ENCODE measurements at places on chromosomes 16 and 17.

DNA sequence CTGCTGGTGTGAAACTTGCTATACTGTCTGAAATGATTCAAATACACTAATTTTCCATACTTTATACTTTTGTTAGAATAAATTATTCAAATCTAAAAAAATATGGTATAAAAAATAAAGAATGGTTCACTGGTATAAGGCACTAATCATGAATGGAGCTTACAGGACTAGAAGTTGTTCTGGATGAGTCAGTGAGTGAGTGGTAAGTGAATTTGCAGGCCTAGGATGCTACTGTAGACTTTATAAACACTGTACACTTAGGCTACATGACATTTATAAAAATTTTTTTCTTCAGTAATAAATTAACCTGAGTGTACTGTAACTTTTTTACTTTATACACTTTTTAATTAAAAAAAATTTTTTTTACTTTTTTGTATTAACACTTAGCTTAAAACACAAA, 95.5 kb downstream of the MAP2K4 start:
- DNase-seq = no peak

DNA sequence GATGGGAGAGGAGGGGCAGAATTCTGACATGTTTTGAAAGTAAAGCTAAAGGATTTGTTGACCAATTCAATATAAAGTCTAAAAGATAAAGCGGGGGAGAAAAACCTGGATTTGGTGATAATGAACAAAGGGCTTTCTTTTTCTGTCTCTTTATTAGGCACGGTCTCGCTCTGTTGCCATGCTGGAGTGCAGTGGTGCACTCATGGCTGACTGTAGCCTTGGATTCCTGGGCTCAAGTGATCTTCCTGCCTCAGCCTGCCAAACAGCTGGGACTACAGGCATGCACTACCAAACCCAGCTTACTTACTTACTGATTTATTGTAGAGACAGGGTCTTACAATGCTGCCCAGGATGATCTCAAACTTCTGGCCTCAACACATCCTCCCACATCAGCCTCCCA, 7.5 kb downstream of the CDR2 start:
- DNase-seq = no peak

DNA sequence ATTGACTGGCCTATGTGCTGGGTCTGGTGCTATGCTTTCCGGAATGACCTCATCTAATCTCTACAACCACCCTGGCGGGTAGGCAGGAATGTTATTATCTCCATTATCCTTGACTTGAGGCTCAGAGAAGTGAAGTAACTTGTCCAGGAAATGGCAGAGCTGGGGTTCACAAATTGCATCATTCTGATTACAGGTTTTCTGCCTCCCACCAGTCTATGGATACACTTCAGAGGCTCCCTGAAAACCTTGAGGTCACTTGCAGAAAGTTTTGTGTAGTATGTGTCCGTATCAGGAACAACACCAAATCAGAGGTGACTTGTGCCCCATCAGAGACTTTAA, 19.1 kb downstream of the NOD2 start:
- DNase-seq = no peak

DNA sequence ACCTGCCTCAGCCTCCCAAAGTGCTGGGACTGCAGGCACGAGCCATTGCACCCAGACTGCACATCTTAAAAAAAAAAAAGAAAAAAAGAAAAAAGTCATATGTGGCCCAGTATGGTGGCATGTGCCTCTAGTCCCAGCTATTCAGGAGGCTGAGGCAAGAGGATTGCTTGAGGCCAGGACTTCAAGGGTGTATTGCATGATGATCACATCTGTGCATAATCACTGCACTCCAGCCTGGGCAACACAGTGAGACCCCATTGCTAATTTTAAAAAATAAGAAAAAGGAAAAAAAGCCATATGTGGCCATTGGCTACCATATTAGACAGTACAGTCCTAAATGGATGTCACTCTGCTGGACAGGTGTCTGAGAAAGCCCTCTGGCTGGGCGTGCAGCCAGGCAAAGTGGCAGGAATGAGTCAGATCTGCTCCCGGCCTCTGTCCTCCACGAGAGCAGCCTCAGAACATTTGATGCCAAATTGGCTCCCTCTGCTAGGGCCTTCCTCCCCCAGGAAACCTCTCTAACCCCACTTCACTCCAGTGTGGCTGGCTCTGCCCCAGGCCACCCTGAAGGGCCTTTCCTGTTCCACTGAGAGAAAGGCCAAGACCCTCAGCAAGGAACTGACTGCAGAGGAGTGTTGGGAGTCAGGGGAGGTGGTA, 14.7 kb downstream of the CA7 start:
- no peak for DNase-seq

- DNase-seq = no peak
Observed at GRCh38 chr17:16287563-16288027, 65.7 kb downstream of the CENPV start.

GRCh38 chr16:66984892-66985311, 3.5 kb upstream of the CES4A start:
- DNase-seq = peak; percentile 53

- DNase-seq = peak; percentile 35
Observed at GRCh38 chr17:78865682-78866390, 25.2 kb upstream of the USP36 start.

- DNase-seq = no peak
Observed at GRCh38 chr17:7215652-7216180, 3.9 kb downstream of the DLG4 start.

DNA sequence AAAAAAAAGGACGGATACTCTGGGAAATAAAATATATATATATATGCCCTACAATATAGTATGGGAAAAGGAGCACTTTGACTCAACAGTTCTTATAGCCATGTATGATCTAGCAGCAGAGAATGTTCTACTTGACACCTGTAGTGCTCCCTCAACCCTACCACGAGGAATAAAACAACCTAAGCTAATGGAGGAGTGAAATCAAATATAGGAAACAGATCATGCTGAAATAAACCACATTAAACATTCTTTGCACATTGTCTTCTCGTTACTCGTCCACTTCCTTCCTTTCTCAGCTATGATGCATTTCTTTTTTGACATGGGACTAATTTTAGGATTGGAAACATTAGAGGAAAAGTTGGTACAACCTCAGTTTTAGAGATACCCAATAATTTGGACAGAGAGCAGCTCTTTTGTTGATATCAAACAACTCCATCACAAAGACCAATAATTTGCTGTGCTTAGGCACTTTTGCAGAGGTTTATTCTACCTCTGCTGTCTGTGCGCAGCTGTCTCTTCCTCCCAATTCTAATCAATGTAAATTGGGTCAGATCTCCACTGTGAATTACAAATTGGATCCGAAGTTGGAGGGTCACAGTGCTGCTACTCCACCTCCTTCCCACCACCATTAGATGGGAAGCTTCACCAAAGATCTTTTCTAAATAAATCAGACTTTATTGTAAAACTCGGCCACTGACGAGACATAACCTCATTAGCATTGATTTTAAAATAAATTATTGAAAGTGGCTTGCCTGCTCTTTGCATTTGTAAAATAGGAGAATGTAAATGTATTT, 65.8 kb downstream of the SNX11 start:
- DNase-seq = no peak

DNA sequence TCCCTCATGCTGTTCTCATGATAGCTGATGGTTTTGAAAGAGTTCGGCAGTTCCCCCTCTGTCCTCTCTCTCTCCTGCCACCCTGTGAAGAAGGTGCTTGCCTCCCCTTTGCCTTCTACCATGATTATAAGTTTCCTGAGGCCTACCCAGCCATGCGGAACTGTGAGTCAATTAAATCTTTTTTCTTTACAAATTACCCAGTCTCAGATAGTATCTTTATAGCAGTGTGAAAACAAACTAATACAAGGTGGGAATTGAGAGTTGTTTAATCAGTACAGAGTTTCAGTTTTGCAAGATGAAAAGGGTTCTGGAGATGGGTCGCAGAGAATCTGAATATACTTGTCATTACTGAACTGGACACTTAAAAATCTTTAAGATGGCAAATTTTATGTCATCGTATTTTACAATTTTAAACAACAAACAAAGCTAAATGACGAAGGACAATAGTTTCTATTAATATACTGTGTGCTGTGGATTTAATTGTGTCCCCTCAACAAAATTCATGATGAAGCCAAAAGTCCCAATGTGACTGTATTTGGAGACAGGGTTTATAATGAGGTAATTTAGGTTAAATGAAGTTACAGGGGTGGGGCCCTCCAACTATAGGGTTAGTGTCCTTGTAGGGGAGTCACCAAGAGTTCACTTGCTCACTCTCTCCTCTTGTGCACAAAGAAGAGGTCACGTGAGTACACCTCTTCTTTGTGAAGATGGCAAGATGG, 4.4 kb downstream of the MT3 start:
- DNase-seq = no peak

DNA sequence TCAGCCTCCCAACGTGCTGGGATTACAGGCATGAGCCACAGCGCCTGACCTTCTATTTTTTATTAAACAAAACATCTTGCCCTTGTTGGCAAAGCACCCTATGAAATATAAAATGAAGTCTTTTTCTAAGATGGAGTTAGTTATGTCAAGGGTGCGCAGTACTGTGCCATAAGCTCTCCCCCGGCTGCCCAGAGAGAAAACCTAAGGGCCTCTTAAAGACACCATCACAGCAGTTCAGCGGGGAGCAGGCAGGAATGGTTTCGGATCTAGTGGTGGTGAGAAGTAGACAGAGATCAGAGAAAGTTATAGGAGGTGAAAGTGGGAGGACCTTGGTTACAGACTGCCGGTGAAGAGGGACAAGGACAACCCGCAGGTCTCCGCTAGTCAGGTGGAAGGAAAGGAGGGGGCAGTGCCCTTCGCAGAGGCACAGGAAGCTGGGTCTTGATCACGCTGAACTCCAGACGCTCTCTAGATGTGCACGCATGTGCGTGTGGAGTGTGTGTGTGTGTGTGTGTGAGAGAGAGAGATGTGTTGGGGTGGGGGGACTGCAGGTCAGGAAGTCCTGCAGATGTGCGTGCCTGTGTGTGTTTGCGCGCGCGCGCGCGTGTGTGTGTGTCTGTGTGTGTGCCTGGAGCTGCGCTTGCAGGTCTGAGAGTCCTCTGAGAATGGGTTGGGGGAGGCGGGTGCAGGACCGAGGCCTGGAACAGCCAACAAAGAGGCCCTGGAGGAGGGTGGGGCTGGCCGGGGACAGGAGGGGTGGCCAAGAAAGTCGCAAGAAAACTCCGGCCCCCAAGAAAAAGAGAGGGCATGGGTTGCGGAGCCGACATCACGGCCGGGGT, 748 bp upstream of the CMTM3 start:
- DNase-seq = peak; percentile 52

DNA sequence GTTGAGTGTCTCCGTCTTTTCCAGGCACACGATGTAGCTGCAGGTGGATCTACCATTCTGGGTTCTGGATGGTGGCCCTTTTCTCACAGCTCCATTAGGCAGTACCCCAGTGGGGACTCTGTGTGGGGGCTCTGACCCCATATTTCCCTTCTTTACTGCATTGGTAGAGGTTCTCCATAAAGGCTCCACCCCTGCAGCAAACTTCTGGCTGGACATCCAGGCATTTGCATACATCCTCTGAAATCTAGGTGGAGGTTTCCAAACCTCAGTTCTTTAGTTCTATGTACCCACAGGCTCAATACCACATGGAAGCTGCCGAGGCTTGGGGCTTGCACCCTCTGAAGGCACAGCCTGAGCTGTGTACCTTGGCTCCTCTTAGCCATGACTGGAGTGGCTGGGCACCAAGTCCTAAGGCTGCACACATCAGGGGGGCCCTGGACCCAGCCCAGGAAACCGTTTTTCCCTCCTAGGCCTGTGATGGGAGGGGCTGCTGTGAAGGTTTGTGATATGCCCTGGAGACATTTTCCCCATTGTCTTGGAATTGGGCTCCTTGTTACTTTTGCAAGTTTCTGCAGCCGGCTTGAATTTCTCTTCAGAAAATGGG, 14.0 kb downstream of the ABCC1 start:
- DNase-seq = no peak

- peak; percentile 71 for DNase-seq
Observed at GRCh38 chr17:7329997-7330637, 982 bp upstream of the NEURL4 start.

DNA sequence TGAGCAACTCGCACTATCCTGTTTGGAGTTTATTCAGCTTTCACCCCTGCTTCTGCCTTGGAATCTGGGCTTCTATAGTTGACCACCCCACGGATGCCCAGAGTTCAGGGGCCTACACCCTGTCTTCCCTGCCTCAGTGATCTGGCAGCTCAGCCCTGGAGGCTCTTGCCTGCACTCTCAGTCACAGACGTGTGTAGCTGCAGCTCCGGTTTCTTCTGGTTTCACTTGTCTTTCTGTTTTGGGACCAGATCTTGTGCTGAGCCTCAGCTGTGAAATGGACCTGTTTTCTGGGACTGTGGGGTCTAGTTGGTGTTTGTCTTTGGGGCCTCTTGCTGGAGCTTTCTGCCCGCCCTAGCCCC, 5.8 kb downstream of the GPT2 start:
- DNase-seq = no peak

- no peak for DNase-seq
Observed at GRCh38 chr16:76389126-76389525, 111.9 kb downstream of the CNTNAP4 start.

GRCh38 chr17:11356371-11356770, 115.4 kb downstream of the SHISA6 start:
- no peak for DNase-seq

DNA sequence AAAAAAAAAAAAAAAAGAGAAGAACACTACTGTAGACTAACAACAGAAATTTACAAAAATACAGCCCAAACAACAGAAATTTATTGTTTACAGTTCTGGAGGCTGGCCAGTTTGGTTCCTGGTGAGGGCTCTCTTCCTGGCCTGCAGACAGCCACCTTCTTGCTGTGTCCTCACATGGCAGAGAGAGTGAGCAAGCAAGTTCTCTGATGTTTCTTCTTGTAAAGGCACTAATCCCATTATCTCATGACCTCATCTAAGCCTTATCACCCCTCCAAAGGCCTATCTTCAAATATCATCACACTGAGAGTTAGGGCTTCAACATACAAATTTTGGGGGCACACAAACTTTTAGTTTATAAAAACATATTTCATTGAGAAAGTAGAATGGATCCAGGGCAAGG, 7.3 kb downstream of the ARSG start:
- no peak for DNase-seq

DNA sequence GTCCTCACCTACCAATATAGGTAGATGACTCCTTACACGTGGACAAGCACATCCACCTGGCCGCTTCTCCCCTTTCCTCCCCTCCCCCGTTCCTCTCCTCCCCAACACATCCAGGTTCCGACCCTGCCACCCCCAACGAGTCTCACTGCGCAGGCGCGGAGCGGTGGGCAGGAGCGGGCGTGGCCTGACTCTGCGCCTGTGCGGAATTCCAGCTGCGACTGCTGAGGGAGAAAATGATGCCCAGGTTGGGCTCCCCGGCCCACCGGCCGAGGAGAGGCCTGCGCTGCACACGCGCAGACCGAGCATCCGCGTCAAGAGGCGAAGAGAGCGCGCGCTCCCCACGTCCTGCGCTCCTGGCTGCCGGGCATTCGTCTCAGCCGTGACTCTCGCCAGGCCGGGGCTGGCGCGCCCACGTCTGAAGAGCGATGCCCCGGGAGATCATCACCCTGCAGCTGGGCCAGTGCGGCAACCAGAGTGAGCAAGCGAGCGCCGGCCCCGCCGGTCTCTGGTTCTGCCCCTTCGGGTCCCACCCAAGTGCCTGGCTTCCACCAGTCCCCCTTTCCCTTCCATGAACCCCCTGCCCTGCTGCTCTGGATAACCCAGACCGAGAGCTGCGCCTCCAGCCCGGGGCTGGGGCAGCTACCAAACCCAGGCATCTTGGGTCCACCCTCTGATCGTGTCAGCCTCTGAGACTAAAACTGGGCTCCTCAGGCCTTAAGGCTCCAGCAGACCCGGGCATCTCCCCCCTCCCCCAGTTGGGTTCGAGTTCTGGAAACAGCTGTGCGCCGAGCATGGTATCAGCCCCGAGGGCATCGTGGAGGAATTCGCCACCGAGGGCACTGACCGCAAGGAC, at the start of gene TUBG2:
Gene TUBG2 (plus strand): TSS at position 206 of the 853 bp plus-strand sequence. CDS start 220 bp downstream, at position 426.
- peak; percentile 57 for DNase-seq

All from activated T-helper 9 cell treated with anti-CD3 and anti-CD28 coated beads, Interleukin-2, amount 50 U/mL, for 16 hours (primary cell).